Endothelial cell of umbilical vein (primary cell): ENCODE measurements at places on chromosomes 7 and 10. TPM values are rescaled to one million over a fixed set of nuclear protein-coding genes. Genes with fewer than 3 reads are reported as not detected.

GRCh38 chr7:16921644-16922257 is 40.0 kb upstream of the AGR3 start:
- H3K27me3 ChIP-seq = no peaks in the 10 kb centered on the region
- no peak overlapping the region for H3K4me3 ChIP-seq
- peaks cover 7% of the 10 kb centered on the region for H3K4me1 ChIP-seq
- no peaks in the 10 kb centered on the region for H3K36me3 ChIP-seq

GRCh38 chr7:106273009-106273668 is 11.6 kb downstream of the NAMPT start:
- no peaks in the 10 kb centered on the region for H3K27me3 ChIP-seq
- H3K4me3 ChIP-seq = no peak overlapping the region
- H3K27ac ChIP-seq = no peak overlapping the region
- no peak for DNase-seq
- H3K4me1 ChIP-seq = no peaks in the 10 kb centered on the region

The GNGT1 gene
- total RNA-seq = not detected in 2 replicates

DNA sequence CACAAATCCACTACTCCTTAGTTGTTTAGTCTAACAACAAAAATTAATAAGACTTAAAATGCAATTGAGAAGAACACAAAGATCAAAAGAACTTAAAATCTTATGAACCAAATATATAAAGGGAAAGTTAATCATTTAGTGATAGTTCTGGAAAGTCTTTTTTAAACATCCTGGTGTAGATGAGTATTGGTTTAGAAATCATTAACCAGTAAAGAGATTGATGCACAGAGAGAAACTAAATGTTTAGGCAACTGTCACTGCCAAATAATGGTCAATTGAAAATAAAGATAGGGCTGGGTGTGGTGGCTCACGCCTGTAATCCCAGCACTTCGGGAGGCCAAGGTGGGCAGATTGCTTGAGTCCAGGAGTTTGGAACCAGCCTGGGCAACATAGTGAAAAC is 44.9 kb downstream of the SP8 start:
- DNase-seq = no peak
- H3K4me3 ChIP-seq = no peak overlapping the region
- H3K27me3 ChIP-seq = no peaks in the 10 kb centered on the region
- no peak overlapping the region for H3K27ac ChIP-seq
- H3K4me1 ChIP-seq = no peaks in the 10 kb centered on the region

The FAM241B gene
- total RNA-seq = not detected in 2 replicates

- H3K27ac ChIP-seq = no peak overlapping the region
- no peaks in the 10 kb centered on the region for H3K4me1 ChIP-seq
- H3K4me3 ChIP-seq = no peak overlapping the region
- no peaks in the 10 kb centered on the region for H3K36me3 ChIP-seq
- peaks cover 25% of the 10 kb centered on the region for H3K27me3 ChIP-seq
These were observed 70.2 kb downstream of the HTR7 start for GRCh38 chr10:90787393-90788198.

The MYO1G gene
- total RNA-seq = 0.11 and 0.12 TPM in 2 replicates

The CALML5 gene
- not detected in 2 replicates for total RNA-seq

DNA sequence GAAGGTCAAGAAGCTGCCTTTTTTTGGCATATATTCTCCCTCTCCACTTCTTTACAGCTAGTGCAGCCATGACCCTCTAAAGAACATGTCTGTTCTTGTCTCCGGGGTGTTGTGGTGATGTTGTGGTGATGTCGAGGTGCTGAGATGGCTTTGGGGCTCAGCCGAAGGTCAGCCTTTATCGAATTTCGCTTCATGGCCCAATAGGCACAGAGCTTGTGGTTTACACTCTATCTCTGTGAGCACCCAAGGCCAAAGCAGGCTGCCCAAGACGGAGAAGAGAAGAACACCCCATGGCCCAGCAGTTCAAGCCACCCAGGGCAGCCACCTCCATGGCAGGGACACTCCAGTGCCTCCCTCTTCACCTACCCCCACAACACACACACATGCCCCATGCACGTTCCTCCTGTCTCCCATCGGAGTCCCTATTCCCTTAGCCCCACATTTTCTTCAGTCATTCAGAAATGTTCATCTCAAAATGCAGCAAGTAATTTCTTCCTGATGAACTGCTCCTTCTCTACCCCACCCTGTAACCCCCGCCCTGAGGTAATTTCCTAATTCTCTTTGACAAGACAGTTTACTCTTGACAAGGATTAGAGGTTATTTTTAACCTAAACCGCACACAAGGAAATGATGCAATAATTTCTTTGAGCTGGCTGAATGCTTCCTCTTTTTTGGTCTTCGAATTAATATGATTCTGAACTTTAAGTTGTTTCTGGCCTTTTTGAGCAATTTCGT is 18.6 kb upstream of the ADRB1 start:
- H3K4me1 ChIP-seq = peaks cover 34% of the 10 kb centered on the region
- DNase-seq = no peak
- H3K27ac ChIP-seq = peak overlapping the region; percentile 95
- no peaks in the 10 kb centered on the region for H3K36me3 ChIP-seq
- H3K27me3 ChIP-seq = no peaks in the 10 kb centered on the region

DNA sequence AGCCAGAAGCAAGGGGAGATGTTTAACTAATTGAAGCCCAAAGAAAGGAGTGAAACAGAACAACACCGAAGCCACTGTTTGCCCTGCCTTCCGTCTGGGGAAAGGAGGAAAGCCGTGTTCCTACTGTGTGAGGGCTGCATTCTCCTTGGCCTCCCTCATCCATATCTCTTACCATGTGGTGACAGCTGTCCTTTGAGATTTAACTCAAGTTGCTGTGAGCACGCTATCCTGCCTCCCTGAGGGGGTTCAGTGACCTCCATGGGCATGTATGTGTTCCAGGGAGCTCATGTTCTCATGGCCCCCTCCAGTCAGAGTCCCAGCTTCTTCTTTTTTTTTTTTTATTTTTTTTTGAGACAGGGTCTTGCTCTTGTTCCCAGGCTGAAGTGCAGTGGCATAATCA is 26.2 kb upstream of the CRHR2 start:
- DNase-seq = no peak
- no peaks in the 10 kb centered on the region for H3K27me3 ChIP-seq
- no peaks in the 10 kb centered on the region for H3K36me3 ChIP-seq

The ANKRD61 gene
- total RNA-seq = 0.35 and 0.53 TPM in 2 replicates

The CYP3A7 gene
- total RNA-seq = not detected in 2 replicates

The CLRN3 gene
- total RNA-seq = not detected in 2 replicates

The AGBL3 gene
- total RNA-seq = 3.2 and 3.4 TPM in 2 replicates

GRCh38 chr10:71206911-71207310 is 5.5 kb upstream of the UNC5B start:
- peaks cover 19% of the 10 kb centered on the region for H3K4me1 ChIP-seq
- H3K36me3 ChIP-seq = no peaks in the 10 kb centered on the region
- no peak overlapping the region for H3K4me3 ChIP-seq

GRCh38 chr7:2702594-2702957 is 14.6 kb downstream of the AMZ1 start:
- no peaks in the 10 kb centered on the region for H3K4me1 ChIP-seq
- H3K27me3 ChIP-seq = peaks cover 2% of the 10 kb centered on the region
- no peaks in the 10 kb centered on the region for H3K36me3 ChIP-seq
- H3K4me3 ChIP-seq = no peak overlapping the region

GRCh38 chr10:126857178-126857806 is 47.9 kb upstream of the DOCK1 start:
- H3K4me1 ChIP-seq = no peaks in the 10 kb centered on the region
- no peaks in the 10 kb centered on the region for H3K36me3 ChIP-seq
- H3K27ac ChIP-seq = no peak overlapping the region
- no peaks in the 10 kb centered on the region for H3K27me3 ChIP-seq
- no peak for DNase-seq

DNA sequence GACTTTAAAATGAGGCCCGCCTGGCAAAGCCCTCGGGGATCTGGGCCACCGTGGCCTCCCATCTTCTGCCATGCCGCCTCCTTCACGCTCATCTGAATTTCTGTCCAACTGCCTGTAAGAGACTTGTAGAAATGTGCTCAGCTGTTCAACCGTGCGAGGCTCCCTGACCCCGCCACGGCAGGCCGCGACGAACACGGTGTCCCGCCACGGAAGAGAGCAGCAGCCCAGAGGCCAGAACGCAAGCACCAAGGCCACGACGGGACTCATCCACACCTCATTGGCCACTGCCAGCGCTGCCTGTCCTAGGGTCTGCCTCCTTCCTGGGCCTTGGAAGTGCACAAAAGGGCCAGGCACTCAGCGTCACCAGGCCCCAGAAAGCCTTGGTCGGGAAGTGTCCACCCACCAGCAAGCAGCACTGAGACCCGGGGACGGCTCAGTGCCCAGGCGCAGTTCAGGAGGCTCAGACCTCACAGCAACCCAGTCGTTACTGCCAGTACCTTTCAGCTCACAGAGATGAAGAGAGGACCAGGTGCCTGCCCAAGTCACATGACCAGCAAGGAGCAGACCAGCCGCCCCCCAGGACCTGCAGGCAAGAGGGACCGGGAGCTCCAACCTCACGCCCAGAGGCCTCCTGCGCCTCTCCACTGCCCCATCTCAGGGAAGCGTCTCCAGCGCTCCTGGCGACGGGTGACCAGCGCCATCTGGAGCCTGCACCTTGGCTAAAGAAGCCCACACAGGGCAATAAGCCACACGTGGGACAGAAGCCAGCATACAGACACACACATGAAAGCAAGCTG is 85.9 kb downstream of the MAD1L1 start:
- H3K4me1 ChIP-seq = no peaks in the 10 kb centered on the region
- H3K4me3 ChIP-seq = no peak overlapping the region
- H3K36me3 ChIP-seq = no peaks in the 10 kb centered on the region
- no peak for DNase-seq
